CD4-positive, alpha-beta T cell treated with Interleukin-17A for 1 hour (primary cell): ENCODE measurements at places on chromosomes 16 and 17.

GRCh38 chr17:44924107-44924544 lies 8.8 kb upstream of the GFAP start:
- no peak for DNase-seq

DNA sequence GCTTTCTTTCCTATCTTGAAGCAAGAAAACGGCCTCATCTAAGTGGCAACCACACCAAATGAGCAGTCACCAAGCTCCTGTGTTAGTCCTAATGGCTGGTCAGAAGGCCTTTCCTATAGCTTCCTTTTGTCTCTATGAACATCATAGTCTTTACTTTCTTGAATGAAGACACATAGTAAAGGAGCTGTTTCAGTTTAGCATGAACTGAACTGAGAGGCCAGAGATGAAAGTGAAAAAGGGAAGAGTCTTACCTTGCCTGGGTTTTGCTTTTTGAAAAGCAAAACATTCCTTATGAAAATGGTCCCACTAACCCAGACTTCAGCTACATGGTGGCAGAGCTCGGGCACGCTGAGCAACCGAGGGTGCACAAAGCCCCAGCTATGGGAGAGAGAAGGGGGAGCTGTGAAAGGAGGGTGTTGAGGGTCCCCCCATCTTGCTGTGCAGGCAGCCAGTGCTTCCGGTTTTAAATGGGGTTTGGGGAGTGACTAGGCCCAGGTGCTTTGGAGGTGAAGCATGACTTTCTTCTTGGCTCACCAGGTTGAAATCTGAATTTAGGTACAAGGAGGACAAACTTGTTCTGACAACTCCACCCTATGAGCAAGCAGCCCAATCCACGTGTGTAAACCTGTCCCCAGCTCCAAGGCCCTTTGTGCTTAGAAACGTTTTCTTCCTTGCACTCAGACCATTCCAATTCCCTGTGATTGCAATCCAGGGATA lies 9.1 kb upstream of the PSMC3IP start:
- DNase-seq: no peak

DNA sequence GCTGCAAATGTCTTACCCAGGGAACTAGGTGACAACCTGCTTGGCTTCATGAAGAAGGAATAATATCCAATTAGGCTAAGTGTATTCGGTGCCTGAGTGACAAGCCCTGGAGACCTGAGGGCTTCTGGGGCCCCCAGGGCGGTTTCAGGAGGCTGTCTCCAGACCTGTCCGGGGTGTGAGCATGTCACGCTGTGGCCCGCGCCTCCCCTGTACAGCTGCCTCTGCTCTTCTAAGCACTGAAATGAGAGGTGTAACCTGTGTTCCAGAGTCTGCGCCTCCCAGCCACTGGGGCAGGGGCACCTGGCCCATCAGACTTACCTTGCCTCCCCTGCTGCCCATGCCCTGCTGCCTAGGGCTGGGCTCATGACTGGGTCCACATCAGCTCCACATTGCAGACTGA lies 114.3 kb downstream of the WWOX start:
- no peak for DNase-seq

DNA sequence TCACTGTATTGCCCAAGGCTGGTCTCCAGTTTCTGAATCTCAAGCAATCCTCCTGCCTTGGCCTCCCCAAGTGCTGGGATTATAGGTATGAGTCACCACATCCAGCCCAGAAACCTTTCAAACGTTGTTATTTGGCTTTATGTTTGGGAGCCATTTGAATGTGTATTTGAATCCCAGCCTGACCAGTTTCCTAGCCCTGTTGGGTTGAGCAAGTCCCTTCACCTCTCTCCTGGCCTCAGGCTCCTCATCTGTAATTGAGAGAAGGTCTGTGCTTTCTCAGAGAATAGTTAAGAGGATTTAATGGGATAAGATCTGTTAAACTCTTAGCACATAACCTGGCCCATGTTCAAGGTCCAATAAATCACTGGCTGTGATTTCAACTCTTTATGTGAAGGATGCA lies 385.8 kb upstream of the RBFOX1 start:
- DNase-seq: no peak

DNA sequence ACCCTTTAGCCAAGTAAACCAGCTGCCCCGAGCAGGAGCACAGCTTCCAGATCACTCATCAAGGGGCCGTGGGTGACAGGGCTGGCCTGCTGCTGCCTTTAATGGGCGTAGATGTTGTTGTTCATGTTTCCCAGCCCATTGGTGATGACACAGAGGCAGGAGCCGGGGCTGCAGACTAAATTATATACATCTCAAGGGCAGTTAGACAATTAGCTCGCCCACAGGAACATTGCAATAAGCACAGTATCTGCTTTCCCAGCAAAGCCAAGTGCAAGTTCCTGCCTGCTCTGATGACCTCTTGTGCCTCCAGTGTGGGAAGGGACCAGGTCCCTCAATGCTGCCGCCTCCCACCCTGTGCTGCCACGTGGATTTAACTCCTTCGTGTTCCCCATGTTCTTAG lies 485.8 kb downstream of the MAF start:
- no peak for DNase-seq

GRCh38 chr16:12674071-12674470 lies 129.6 kb downstream of the CPPED1 start:
- DNase-seq: no peak
